Lower leg skin (tissue), 4 donors: ENCODE measurements at places on chromosomes 7 and 10.

GRCh38 chr7:132654150-132654549 lies 77.9 kb upstream of the PLXNA4 start:
- DNase-seq, result no peak

GRCh38 chr10:17019696-17020095 lies 109.9 kb downstream of the CUBN start:
- DNase-seq, result no peak

DNA sequence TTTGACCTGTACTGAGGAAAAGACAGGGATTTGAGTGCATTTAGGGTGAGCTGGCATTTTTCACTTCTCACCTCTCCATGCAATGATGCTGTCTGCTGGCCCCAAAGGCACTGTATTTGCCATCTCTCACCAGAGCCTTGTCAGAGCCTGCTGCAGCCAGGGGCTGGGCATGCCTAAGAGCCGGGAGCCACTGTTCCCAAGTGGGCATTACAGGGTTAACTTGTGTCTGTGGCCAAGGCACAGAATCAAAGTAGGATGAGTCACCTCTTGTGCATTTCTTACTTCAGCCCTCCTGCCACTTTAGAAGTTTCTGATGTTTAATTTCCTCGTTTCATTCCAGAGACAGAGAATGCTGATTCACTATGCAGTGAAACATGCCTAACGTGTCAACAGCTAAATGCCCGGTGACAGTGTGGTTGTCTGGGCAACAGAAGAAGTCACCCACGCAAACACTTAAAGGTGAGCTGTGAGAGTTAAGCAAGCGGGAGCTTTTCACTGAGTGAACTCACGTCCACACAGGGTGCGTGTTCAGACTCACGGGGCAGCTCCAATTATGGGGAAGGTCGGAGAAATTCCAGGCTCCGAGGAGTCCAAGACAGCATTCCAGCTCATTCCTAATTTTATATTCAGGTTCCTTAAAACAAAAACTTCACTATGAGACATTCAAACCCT lies 57.1 kb upstream of the IGFBP3 start:
- no peak for DNase-seq

DNA sequence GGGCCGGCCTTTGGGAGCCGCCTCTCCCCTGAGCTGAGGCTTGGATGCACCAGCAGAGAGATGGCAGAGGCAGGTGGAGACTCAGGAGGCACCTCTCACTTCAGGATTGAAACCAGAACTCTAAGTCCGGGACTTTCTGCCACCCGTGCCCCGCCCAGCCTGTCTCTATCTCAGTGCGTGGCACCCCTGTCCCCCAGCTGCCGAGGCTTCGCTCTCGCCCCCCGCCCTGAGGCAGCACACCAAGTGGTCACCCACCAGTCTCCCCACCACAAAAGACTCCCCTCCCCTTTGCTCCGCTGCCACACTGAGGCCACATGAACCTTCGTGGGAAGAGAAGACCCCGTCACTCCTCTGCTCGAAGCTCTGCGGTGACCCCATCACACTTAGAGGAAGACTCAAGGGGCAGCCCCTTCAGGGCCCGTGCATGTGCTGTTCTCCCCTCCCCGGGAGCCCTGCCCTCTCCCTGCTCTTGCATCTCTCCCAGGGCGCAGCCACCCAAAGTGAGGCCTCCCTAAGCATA lies 166.7 kb downstream of the PRKAG2 start:
- no peak for DNase-seq

GRCh38 chr10:3869036-3869435 lies 84.0 kb upstream of the KLF6 start:
- no peak for DNase-seq

DNA sequence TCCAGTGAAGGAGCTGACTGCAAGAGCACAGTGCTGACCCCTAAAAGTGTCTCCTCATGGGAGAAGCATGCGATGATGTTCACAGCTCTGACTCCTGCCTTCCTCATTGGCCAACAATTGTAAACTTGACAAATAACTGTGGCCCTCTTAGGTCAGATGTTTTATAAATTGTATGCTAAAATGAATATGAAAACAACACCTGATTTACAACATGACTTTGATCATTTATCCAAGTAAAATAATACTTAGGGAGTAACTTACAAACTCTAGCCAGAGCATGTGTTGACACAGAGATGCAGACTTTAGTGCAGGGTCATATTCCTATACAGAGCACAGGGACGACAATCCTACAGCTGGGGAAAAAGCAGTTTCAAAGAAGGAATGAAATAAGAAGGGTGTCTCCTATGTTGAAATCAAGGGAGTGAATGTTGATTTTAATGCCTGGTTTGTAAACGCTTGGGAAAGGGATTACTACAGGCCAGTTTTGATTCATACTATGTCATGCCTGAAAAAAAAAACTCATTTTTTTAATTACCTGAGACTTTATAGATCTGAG lies 391.4 kb upstream of the AKR1E2 start:
- no peak for DNase-seq

- no peak for DNase-seq
Observed at GRCh38 chr10:24462889-24463552, 254.1 kb downstream of the KIAA1217 start.

DNA sequence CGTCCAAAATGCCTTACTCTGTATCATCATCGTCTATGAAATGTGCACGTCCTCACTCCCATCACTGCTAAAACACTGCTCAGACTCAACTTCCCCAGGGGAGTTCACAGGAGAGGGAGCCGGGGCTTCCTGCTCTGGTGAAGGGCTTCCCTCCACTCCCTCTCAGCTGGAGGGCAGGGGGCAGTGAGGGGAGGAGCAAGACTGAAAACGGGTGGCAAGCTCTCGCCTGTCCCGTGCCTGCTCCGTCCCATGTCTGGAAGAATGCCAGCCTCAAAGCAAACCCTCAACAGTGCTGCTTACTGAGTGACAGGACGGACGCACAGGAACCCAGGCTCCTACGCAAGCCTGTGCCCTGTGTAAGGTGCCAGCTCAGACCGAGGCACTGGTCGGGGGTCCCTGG lies 25.1 kb downstream of the PRKAG2 start:
- peak; percentile 76 for DNase-seq

GRCh38 chr7:105024734-105025133 lies 10.7 kb downstream of the KMT2E start:
- DNase-seq, result no peak

DNA sequence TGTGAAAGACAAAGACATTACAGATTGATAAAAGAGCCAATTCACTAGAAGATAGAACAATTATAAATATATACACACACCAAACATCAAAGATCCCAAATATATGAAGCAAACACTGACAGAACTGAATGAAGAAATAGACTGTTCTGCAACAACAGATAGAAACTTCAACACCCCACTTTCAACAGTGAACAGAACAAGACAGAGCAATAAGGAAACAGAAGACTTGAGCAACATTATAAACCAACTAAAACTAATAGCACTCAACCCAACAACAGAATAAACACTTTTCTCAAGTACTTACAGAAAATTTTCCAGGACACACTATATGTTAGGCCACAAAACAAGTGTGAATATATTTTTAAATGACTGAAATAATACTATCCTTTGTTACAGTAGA lies 10.9 kb downstream of the CDCA7L start:
- DNase-seq, result no peak

GRCh38 chr7:24572016-24572392 lies 1.2 kb upstream of the PALS2 start:
- no peak for DNase-seq

- DNase-seq, result no peak
Observed at GRCh38 chr7:75944507-75944906, 29.6 kb downstream of the POR start.

DNA sequence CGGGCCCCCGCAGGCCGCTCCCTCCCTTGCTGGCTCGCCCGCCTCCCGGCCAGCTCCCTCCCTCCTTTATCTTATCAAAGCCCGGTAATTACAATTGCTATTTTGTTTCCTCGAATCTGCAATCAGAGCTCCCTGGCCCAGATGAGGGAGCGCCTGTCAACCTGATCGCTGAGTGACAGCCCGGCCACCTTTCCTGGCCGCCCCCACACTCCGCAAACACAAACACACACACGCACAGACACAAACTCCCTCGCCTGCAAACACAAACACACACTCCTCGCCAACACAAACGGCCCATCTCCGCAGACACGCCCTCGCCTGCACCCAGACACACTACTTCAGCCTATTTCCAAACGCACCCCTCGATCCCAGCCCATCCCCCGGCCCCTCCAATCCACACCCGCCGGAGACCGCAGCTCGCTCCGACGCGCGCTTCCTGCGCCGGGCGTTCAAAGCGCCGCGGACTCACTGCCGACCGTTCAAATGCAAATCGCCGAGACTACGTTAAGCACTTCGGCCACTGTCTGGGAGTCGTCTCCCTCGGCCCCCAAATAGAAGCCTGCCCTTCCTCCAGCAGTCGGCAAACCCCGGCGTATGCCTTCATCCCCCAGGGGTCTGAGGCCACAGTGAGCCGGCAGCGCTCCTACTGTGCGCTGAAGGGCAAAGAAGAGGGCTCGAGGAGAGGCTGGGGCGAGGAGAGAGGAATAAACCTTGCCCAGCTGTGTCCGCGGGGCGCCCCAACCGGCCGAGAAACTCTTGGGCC lies 3.0 kb upstream of the FGF8 start:
- peak; percentile 85 for DNase-seq

DNA sequence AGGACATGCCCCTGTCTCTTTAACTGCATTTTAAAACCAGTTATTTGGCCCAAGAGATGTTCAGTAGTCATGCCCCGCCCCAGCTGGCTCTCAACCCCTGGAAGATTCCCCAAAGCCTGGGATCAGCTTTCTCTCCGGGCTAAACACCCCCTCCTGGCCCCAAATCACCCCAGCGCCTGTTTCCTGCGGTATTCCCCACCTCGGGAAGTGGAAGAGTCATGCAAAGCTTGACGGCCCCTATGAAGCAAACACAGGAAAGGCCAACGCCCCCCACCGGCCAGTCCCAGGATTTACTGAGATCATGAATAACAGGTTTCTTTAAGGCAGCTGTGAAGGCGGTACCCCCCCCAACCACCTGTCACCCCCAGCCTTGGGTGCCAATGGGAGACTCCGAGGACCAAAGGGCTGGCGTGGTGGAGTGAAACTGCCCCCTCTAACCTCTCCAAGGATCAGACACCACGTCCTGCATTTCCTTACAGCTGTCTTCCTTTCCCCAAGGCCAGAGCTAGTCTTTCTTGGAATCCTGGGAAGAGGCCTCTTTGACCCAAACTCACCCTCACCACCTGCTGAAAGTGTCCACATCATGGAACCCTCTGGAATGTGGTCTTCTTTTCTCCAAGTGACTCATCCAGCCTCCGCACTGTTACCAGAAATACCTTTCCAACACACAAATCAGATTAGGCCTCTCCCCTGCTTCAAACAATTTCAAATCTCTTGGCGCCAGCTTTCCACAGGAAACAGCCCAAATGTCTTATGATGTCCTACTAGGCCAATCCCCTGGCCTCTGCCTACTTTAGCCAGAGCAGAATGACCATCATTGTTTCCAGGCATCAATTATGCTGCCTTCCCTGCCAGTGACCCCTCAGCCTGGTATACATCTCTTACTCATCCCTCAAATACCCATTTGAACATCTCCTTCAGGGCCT lies 301.5 kb downstream of the ZEB1 start:
- peak; percentile 95 for DNase-seq

DNA sequence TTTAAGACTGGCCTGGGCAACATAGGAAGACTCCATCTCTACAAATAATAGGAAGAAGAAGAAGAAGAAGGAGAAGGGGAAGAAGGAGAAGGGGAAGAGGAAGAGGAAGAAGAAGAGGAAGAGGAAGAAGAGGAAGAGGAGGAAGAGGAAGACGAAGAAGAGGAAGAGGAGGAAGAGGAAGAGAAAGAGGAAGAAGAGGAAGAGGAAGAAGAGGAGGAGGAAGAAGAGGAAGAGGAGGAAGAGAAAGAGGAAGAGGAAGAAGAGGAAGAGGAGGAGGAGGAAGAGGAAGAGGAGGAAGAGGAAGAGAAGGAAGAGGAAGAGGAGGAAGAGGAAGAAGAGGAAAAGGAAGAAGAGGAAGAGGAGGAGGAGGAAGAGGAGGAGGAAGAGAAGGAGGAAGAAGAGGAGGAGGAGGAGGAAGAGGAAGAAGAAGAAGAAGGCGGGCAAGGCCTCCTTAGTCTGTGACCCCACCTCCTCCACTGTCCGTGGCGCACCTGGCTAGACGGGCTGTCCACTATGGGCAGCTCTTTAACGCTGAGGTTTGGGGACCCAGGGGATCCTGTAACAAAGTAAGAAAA lies 28.8 kb upstream of the ZFAND2A start:
- no peak for DNase-seq

DNA sequence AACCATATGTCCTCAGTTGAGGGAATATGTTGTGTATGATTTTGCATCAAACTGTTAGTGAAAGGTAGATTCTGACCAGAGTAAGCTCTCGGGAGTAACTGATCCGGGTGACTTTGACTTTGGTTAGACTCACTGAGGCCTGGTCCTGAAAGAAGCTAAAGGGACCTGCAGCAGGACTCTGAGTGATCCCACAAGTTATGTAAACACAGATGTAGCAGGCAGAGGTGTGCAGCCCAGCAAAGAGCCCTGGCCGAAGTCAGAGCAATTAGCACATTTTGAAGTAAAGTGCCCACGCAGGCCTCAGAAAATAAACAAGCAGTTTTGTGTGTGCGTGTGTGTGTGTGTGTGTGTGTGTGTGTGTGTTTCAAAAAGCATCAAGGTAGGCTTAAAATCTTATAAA lies 245.6 kb upstream of the FERD3L start:
- no peak for DNase-seq

DNA sequence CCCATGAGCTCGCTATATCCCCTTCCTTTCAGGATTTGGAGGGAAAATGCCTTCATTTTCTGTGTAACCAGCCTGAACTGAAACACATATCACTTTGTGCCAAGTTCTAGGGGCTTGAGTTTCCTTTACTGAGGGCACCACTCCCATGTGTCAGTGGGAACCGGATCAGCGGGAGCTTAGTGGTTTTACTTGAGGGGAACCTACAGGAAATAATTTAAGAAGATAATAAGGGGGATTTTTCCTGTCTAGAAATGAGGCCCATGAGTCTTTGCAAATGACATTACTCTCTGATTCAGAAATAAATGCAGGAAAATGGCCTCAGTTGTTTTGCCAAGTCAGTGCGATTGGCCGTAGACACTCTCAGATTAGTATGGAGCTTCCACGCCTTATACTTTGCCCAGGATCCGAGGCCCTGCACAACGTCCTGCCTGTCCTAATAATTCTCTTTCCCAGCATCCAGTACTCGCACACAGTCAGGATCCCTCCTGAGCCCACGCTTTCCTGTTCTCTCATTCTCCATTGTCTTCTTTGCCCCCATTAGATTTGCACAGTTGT lies 86.4 kb upstream of the LYZL1 start:
- DNase-seq, result no peak

- no peak for DNase-seq
Observed at GRCh38 chr7:12747687-12748306, 60.4 kb downstream of the ARL4A start.
